ENCODE measurements at places on chromosomes 3 and 15.

DNA sequence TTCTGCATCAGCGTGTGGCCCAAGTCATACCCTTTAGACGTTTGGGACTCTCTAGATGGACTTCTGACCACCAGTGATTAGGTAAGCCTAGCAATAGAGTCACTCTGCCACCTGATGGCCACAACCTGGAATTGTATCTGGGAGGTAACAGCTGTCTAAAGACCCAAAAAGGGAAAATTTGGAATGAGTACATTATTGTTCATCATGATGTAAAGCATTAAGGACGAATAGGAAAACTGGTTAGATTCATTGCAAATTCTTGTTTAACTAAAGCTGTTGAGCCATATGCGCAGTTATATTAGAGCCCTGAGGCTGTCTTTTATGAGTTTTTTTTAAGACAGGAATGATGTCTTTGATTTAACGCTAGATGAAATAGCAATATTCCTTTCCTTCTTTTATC is 63.6 kb downstream of the FAM81A start:
- DNase-seq = no peak

GRCh38 chr15:67723294-67724024 is 101.8 kb upstream of the SKOR1 start:
- no peak for DNase-seq

DNA sequence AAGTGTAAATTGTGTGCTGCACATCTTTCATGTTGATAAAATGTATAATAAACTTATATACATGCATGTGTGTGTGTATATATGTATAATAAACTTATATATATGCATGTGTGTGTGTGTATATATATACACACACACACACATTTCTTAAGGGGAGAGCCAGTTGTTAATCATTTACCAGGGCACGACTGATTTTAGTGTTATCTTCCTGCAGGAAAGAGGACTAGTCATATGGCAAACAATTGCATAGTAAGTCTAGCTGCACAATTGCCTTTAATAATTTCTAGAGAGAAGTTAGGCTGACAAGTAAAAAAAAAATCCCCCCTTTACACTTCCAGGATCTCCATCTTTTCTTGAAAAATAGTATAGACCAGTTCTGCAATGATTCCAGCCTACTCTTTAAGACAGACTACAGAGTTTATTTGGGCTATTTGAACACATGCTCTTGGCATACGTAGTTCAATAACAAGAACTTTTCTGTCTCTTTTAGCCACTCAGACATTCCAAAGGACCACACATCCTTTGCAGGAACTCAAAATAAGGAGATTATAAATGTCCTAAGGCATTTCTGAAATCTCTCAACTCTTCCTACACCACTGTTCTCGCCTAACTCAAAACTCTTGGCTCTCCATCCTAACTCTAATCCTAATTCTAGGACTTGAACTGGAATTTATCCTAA is 163.6 kb upstream of the SETMAR start:
- DNase-seq = no peak

DNA sequence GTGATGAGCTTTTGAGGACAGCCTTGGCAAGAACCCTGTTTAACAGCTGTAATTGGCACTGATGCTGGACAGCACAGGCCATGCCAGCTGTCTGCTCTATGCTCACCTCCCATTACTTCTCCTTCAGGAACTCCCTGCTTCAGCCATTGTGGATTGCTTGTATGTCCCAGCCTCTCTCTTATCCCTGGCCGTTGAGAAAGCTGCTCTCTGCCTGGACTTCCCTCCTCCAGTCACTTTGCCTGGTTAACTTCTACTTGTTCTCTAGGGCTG is 444.5 kb downstream of the EPHB1 start:
- DNase-seq = no peak

- no peak for DNase-seq
Measured at GRCh38 chr15:94584833-94585244, 353.5 kb downstream of the MCTP2 start.

DNA sequence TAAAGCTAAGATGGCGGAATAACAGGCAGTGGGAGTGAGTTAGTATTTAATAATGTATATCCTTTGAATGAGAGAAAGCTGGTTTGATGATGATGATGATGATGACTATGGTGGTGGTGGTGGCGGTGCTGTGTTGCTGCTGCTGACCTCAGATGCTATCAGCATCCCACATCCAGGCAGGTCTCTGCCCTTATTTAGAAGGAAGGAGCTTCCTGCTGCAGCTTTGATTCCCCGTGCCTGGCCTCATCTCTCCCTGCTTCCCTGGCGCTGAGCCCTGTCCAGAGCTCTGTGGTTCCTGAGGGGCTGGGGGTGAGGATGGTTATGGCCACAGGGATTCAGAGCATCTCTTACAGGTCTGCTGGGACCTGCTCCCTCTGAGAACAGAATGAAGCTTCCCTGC is 73.1 kb downstream of the RAB11A start:
- DNase-seq = no peak

GRCh38 chr3:134619884-134620445 is 30.9 kb downstream of the KY start:
- DNase-seq = no peak

DNA sequence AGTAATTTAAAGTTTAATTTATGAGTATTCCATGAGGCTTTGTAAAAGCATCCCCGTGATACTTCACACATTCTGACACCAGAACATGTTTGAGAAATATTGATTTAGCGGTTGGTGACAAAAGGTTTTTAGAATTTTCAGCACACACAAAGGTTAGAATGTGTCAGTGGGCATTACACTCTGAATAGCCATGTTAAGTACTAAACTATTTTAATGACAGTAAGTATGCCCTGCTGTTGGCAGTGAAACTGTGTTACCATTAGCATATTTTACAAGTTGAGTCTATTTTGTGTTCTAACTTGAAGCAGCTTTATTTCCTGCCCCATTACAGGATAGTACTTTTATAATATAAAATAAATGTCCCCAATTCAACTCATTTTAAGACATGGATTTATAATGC is 66.5 kb downstream of the ADAMTSL3 start:
- DNase-seq = no peak

DNA sequence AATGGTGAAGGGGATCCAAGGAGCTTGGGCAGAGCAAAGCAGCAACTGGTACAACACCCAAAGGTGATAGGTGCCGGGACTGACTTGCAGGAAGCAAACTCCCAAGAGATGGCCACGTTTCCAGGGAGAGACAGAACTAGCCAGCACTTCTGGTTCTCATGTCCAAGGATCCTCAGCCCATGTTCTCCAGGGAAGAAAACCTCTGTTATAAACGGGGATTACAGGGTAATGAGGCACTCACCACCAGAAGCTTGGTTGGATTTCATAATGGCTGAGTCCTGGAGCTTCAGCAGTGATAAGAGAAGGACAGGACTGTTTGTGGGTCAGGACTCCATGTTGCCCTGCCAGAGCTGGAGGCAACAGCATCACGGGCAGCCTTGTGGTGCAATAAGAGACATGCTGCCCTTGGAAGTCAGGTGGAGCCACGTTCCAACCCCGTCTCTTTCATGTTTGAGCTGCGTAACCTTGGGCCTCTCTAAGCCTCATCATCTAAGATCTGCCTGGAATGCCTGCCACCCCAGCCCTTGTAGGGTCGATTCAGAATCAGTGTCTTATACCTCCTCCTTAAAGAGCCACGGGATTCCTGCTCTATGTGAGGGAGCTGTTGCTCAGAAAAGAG is 181.0 kb downstream of the ABHD5 start:
- no peak for DNase-seq

DNA sequence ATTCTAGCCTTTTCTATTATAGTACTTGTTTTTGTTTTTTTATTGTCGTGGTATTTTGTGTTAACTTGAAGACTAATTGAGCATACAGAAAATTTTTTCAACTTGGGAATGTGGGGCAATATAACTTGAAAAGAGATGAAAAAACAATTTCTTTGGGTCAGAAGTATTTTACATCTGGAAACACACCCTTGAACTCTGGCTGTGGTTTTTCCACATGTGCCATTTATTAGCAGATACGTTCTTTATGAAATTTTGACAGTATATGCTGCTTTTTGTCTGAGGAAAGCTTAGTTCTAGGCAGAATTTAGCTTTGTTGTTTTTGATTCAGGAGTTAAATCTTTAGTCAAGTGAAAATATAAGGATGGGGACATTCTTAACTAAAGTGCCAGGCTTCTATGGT is 44.7 kb downstream of the TCF12 start:
- DNase-seq = no peak

- no peak for DNase-seq
Measured at GRCh38 chr3:151101270-151101969, 16.0 kb downstream of the MED12L start.

GRCh38 chr15:34701536-34701935 is 53.3 kb downstream of the GJD2 start:
- no peak for DNase-seq

GRCh38 chr15:27059610-27060202 is 88.7 kb downstream of the GABRG3 start:
- DNase-seq = no peak

GRCh38 chr3:17009826-17010225 is 125.1 kb downstream of the PLCL2 start:
- DNase-seq = no peak

DNA sequence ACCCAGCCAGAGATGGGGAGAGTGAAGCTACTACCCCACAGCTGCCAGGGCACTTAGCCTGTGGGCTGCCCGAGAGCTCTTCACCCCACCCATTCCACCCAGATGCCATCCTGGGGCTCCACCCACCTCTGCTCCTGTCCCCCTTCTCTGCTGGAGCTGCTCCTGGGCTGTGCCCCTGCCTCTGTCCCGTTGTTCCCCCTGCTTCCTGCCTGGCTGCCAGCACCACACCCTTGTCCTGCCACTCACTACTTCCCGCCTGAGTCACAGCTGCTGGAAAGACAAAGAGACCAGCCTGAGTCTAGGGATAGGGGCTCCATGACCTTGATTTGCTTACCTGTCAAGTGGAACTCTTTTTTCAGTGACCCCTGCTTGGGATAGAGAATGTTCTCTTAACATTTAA is 12.4 kb downstream of the GNAI2 start:
- DNase-seq = no peak

- no peak for DNase-seq
Measured at GRCh38 chr3:148254402-148254801, 443.3 kb upstream of the AGTR1 start.

- no peak for DNase-seq
Measured at GRCh38 chr3:45345846-45346580, 42.4 kb upstream of the LARS2 start.

DNA sequence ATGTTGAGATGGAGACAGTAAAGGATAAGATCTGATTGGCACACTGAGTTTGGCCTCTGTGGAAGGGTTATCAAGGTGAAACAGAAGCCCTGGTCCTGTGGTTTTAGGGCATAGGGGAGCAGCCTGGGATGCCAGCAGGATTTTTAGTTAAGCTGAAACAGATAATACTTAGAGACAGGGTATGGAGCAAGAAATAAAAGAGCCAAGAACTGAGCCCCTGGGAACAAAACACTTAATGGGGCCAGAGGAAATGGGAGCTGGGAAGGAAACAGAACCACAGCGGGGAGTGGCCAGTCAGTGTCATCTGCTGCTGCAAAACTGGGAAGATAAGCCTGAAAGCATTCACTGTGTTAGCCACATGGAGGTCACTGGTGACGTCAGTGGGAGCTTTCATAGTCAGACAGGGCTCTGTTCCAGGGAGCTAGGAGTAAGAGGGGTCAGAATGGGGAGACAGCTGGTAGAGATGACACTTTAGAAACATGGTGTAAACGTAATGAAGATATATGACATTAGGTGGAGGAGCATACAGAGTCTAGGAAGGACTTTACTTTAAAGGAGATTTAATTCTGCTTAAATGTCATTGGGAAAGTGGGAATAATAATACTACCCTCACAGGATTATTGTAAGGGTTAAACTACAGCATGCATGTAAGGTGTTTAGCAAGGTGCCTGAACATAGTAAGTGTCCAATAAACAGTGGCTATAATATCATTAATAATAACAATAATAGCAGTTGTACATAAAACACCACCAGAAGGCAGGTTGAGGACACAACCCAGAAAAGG is 172.7 kb upstream of the CTNNB1 start:
- DNase-seq = no peak

DNA sequence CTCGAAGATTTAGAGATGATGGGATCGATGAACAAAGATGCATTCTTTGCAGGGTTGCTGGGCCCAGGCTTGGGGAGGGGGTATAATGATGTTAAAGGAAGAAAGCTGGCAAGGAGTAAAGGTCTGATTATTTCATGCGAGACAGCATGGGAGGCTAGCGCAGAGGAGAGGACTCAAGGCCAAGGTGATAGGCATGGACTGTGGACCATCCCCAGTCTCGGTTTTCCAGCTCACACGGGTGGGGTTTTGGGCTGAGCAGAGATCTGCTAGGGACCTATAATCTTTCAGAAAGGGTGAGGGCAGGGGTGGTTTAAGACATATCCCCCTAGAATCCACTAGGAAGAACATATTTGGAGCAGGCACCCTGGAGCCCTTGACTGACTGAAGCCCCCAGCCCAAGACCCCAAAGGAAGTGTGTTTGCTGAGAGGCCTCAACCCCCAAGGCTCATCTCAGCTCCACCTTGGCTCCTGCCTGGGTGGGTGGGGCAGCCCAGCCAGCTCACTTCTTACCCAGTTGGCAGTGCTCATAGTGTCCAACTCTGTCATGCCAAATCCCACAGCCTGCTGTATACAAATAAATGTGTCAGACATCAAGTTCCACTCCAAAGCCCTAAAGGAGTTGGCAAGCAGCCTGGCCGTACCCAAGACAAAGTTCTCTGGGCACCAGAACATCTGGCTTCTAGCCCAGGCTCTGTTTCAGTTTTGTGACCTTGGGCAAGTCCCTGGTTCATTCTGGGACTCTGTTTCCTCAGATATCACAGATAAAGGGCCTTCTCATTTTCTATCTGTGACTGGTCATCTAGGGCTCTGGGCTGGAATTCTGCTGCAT is 17.9 kb downstream of the ACSBG1 start:
- no peak for DNase-seq

DNA sequence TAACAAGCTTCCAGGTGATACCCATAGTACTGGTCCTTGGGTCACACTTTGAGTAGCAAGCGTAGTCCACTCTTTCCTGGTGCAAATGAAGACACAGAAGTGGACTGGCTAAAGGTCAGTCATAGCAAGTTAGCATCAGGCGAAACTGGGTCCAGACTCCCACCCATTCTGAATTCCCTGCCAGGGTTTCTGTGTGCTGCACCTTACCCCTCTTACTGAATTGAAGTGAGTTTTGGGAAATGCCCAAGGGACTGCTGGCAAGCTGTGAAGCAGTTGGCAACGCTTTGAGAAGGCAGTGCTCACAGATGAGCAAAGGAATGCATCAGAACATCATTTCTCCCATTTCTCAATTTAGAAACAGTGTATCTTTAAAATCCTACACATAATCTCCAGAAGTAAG is 1.8 kb upstream of the LSG1 start:
- no peak for DNase-seq

DNA sequence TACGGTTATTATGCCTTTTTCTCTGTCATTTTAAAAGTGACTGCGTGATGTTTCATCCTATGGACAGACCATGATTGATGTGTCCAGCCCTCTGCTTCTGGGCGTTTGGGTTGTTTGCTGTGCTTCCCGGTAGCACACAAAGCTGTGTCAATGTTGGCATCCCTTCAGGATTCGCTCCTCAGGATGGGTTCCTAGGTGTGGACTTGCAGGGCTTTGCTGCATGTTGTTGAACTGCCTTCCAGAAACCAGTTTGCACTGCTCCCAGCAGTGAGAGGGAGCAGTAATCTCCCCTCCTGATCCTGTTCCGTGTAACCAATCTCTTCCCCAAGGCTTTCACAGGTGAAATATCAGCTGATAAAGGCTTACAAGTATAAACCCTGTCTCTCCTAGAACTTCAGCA is 787 bp downstream of the TRPM1 start:
- DNase-seq = no peak
